ENCODE measurements at places on chromosomes 1 and 21.

DNA sequence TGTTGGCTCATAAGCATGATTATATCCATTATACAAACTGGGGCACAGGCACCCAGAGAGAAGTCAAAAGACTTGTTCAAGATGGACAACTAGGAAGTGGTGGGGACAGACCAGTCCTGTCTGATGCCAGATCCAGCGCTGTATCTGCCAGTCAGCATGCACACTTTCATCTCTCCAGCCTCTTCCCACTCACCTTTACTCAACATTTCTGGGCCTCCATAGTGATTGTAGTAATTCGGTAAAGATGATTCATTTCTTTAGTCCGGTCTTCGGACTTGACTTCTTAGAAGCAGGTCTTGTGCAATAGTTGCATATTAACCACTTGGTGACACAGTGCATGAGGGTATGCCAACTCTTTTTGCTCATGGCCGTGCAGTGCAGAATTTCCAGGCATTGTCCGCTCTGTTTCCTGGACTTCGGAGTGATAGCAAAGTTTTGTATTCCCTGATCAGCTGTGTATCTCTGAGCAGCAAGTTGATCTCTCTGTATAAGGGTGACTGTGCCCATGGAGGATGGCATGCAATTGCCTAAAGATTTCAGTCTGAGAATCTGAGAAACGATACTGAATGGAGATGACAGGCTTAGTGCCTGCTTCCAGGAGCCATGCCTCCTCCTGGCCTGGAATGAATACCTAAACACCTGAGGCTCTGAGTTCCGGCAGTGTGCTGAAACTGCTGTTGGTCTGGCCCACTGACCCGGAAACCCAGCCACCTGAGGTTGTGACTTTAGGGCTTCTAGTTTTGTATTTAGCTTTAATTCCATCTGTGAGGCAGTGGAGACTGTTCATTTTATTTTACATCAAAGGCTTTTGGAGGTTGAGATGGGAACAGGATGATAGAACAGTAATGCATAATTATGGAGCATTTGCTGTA lies 39.0 kb downstream of the GALNT2 start:
- no peak for DNase-seq

DNA sequence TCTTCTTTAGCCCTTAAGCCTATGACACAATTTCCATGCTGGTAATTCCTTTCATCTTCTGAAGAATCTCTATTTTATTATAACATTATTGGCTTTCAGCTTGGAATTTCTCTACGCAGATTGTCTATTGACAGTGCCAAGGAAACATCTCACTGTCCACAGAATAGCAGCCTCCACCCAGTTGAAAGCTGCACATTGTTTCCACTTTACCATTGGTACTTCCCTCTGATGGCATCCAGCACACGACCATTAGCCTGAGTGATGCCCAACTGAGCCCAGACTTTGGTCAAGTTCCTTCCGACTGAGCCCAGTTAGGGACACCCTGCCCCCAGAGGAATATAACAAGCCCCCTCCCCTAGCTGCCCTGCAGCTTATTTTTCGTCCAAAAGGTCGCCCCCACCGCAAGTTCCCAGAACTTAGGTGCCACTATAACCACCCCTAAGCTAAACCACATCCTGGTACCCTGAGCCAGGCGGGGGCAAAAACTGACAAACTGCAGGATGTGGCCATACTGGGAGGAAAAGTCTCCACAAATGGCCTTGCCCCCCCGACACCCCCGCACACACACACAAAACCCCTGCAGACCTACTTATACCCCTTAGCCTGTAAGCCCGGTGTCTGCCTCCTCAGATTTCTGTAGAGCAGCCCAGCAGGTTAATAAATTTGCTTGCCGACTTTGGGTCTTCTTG lies 13.2 kb downstream of the GBP5 start:
- no peak for DNase-seq

GRCh38 chr1:29460694-29461093 lies 224.4 kb downstream of the PTPRU start:
- no peak for DNase-seq

GRCh38 chr1:223423641-223424233 lies 30.5 kb downstream of the CCDC185 start:
- no peak for DNase-seq

DNA sequence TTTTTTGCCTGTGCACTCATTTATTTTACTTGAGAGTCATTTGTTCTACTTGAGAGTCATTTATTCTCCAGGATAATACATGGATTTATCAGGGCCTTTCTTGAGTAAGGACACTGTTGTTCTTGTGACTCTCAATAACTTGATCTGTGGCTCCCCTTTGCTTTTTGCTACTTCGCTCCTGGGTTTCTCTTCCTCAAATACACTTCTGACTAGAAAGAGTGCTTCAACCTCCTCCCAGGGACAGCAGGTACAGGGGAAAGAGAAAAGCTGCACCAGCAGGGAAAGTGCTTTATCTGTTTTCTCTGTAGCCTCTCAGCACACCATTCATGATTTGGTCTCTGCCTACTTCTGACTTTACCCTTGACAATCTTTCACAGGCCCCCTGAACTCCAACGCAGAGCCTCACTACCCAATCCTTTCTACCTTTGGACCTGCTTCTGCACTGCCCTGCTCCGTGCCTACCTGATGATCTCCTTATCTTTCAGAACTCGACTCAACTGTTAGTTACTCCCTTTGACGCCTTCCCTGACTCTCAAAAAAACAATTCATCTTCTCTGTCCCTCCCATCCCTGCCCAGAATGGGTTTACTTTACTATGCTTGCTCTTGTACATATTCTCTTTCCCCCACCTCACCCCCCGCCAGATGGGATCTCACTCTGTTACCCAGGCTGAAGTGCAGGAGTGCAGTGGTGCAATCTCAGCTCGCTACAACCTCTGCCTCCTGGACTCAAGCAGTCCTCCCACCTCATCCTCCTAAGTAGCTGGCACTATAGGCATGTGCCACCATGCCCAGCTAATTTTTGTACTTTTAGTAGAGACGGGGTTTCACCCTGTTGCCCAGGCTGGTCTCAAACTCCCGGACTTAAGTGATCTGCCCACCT lies 15.6 kb upstream of the PIGM start:
- no peak for DNase-seq

- DNase-seq, result no peak
Observed at GRCh38 chr1:208369658-208370057, 125.5 kb upstream of the PLXNA2 start.

GRCh38 chr1:155553349-155553748 lies 9.3 kb downstream of the ASH1L start:
- DNase-seq, result no peak
